Effector CD4-positive, alpha-beta T cell (primary cell): ENCODE measurements at places on chromosomes 7 and 10.

DNA sequence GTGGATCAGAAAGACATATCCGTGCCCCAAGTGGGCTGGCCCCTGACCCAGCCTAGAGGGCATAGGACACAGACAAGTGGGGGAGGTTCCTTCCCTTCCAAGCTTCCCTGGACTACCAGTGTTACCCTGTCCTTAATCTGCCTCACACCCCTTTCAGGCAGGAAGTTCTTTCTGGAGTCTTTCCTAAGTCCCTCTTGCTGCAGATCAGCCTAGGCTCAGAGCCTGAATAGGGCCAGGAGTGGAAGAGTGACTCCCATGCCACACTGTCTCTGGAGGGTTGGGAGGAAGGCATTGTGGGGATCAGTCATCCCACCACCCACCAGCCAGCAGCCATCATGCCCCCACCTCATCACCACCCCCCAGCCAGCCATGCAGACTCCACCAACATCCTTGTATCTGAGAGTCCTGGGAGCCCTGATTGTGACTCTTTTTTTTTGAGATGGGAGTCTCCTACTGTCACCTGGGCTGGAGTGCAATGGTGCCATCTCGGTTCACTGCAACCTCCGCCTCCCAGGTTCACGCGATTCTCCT is 22.6 kb downstream of the POLL start:
- DNase-seq = no peak

DNA sequence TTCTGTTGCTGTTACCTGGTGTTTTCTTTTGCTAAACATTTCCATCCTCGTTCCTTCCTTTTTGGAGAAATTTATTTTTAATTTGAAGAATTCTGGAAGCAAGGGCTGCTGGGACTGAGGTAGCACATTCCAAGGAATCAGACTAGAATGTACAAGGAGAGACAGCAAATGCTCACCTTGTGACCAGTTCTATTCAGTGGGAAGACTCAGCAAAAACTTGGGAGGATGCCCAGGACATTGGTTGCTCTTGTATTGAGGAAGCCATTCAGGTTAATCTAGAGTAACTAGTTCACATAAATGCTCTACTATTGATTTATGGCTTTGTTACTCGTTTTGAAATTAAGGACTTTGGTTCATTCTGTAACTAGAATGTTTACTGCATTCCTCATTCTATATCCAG is 11.3 kb downstream of the PLCE1 start:
- DNase-seq = no peak

GRCh38 chr7:157012113-157012547 is 1.7 kb upstream of the MNX1 start:
- DNase-seq = no peak

DNA sequence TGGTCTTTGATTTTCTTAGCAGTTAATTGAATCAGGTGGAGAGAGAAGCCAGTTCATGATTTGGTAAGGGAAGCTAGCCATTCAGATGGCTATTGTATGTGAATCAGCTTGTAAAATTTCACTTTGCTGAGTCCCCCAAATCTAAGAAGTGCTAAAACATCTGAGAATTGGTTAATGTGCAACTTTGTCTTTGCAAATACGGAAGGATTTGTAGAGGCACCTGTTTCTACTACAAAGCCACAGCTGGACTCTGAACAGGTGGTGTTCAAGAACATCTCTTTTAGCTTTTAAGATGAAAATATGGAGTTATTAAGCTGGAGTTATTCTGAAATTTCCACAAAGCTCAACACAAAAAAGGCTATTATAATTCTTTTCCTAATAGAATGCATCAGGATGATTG is 132.6 kb downstream of the VPS50 start:
- no peak for DNase-seq

GRCh38 chr7:80499350-80499953 is 12.4 kb downstream of the GNAT3 start:
- no peak for DNase-seq

- no peak for DNase-seq
Observed at GRCh38 chr7:66443946-66444345, 184.7 kb upstream of the KCTD7 start.

DNA sequence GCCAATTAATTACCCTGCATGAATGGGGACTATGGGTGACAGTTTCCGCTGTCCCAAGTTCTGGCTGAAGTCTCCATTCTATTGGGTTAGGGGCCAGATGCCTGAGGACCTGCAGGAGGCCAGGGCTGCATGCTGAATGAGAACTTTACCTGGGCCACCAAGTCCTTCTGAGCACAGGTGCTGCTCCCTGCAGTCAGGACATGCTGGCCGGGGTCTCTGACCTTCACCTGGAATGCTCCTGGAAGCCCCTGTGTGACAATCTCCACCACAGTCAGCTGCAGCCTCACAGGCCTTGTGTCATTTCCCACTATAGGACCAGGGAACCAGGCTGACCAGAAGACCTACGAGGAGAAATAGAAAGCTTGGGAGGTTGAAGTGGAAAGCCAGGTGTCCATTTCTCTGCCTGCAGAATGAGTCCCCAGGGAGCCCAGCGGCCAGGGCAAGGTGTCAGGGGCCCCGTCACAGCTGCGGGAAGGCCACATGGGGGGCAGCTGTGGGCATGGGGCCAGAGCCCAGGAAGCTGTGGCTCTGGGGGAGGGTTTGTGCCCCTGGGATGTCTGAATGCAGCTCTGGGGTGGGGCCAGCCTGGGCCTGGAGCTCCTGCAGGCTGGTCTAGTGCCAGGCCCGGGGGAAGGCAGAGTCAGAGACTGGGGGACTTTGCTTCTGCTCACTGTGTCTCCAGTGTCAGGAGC is 5.6 kb upstream of the GIMAP8 start:
- DNase-seq = no peak

- no peak for DNase-seq
Observed at GRCh38 chr10:128625926-128626325, 499.7 kb upstream of the MKI67 start.

DNA sequence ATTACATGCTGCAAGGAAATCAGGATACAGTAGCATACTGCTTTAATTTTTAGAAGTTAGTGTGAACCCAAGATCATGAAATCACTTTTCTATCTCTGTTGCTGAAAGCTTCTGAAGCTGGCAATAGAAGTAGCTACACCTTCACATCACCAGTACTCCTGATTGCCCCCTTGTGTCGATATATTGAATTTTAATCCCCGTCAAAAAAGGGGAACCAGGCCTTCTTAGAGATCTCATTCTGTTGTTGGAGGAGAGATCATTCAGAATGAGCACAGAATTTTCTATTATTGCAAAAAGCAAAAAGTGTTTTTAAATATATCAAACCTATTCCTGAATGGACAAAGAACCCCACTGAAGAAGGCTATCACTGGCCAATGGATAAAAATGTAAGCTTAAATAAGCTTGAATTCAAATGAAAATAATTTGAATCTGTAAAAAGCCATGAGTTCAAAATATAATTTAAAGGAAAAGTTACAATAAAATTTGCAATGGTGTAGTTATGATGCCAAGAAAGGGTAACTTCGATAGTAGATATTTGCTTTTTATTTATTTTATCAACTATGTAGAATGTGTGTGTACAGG is 39.7 kb upstream of the TEX47 start:
- DNase-seq = no peak

- no peak for DNase-seq
Observed at GRCh38 chr7:6020371-6021286, 10.5 kb upstream of the ANKRD61 start.

DNA sequence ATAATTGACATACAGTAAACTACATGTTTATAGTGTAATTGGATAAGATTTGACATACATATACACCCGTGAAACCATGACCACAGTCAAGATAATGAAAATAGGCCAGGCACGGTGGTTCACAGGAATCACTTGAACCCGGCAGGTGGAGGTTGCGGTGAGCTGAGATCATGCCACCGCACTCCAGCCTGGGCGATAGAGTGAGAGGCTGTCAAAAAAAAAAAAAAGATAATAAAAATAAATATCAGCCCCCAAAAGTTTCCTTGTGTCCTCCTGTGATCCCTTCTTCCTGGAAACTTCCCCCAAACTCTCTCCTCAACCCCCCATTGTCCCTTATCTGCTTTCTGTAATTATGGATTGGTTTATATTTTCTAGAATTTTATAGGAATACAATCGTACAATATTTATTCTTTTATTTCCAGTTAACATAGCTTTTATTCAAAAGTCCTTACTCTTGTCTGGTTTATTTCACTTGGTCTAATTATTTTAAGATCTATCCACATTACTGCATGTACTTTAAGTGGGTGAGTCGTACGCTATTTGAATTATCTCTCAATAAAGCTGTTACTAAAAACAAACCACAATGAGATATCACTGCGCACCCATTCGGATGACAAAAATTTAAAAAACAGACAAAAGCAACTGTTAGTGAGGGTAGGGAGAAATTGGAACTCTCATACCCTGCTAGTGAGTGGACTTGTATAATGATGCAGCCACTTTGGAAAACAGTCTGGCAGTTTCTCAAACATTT is 30.1 kb upstream of the TNPO3 start:
- DNase-seq = no peak

DNA sequence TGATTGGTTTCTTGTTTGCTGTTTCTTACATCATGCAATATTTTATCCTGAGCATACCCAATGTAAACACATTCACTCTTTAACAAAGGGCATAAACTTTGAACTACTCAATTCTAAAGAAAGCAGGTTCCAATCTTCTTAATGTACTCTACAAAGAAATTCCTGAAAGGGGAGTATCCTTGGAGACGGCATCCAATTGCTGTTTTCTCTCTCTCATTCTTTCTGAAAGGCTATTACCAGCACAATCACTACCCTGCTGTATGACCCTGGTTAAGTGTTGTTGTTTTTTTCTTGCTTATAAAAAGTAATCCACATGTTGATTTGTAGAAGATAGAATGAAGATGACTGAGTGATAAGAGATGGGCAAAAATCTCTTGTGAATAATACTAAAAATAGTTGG is 176.0 kb downstream of the ZNF365 start:
- DNase-seq = no peak

- no peak for DNase-seq
Observed at GRCh38 chr7:41892356-41893100, 189.6 kb upstream of the INHBA start.

DNA sequence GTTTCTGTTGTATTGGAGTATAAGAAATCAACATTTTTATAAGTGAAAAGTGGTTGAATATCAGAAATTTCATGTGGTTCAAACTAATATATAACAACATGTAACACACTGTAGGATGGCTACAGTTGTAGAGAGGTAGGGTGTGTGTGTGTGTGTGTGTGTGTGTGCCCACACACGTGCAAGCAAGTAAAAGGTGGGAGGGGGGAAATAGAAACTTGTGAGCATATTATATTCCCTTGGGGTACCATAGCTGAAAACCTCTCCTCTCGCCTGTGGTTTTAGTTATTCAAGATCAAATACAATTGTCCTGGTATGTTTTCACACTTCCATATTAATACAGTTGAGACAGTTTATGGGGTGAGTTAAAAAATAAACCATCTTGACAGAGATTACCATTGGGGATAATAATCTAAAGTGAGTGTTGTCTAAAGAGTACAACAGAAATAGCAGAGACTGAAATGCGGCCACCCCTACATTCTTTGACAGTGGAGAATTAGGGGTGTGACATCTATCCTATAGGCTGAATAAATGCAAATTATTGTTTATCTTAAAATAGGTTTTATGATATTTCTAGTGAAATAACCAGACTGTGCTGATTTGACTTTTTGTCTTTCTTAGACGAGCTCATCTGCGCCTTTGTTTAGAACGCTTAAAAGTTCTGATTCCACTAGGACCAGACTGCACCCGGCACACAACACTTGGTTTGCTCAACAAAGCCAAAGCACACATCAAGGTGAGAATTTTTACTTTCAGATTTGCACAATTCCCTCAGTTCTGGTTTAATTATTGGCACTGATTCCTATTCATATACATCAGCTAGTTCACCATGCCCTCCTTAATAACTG is 25.9 kb downstream of the SMNDC1 start:
- DNase-seq = no peak

GRCh38 chr7:130910949-130911944 is 177.2 kb upstream of the KLF14 start:
- no peak for DNase-seq

- DNase-seq = no peak
Observed at GRCh38 chr7:27115221-27116026, 12.9 kb upstream of the HOXA2 start.

GRCh38 chr10:130370721-130371120 is 234.5 kb downstream of the GLRX3 start:
- DNase-seq = no peak

DNA sequence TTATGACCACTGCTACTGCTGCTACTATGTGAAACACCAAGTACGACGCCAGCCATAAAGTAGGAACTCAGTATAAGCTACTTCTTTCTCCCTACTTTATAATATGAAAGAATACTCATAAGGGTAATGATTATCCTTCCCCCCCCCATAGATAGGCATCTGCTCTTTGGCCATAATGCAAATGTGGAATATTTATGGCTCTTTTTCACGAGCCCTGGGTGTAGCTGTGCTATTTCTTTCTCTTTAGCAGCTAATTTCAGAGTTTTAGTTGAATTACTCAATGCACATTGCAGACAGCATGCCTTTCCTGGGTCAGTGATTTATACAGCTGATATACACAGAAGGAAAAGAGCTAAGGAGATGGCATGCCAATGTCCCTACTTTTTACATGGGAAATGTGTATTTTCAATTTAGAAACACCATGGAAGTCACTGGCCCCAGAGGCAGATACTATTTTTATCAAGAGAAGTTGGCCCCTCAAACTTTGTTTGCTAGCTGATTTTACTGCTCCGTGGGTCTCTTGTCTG is 234.1 kb upstream of the KIAA1217 start:
- no peak for DNase-seq
